Occipital lobe (tissue), 3 donors: ENCODE measurements at places on chromosomes 11 and 22.

- DNase-seq = no peak
These were observed 350.7 kb upstream of the C11orf87 start for GRCh38 chr11:109071262-109071661.

DNA sequence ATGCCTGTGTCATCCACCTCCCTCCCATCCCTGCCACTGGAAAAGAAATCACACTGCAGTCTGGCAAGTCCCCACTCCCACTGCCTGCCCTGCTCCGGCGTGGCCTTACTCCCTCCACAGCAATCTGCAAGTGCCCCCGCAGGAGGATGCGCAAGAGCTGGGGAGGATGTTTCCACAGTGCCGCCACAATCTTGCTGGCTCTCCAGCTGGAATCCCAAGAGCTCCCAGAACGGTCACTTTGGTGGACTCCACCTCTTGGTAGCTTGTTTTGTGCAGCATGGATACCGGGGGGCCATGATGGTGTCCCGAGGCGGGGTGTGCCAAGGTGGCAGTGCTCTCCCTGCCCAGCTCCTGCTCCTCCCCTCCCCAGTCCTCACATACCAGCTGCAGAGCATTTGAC lies 76.3 kb downstream of the MICAL3 start:
- no peak for DNase-seq

DNA sequence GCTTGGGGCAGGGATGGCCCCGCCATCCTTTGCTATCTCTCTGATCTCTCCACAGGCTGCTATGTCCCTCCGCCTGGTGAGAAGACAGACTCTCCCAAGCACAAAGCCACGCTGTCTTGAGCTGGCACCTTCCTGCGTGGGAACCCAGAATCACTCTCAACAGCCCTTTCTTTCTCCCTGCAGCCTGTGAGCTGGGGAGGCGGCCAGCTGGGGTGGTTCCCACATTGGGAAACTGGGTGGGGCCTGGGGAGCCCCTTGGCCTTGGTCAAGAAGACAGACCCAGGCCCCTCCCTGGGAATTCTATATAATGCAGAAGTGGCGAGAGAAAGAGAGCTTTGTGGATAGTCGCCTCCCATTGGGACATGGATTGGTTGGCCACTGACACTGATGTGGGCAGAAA lies 129.0 kb upstream of the TIMP3 start:
- DNase-seq = no peak

GRCh38 chr11:128508770-128509510 lies 78.4 kb downstream of the ETS1 start:
- DNase-seq = no peak

DNA sequence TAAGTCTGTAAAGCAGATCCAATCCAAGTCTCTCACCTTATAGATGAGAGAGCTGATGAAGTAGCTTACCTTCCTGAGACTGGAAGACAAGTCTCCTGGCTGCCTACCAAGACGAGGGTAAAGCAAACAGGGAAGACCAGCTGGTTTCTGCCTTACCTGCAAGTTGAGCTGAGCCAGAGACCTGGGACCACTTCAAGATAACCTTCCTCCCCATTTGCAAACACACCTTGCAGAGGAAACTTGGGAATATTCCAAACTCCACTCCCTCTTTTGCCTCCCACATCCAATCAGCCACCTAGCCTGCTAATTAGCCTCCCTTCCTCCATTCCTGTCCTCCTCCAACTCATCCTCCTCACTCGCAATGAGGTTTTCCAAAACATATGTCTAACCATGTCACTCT lies 23.4 kb upstream of the ROBO3 start:
- DNase-seq = no peak

DNA sequence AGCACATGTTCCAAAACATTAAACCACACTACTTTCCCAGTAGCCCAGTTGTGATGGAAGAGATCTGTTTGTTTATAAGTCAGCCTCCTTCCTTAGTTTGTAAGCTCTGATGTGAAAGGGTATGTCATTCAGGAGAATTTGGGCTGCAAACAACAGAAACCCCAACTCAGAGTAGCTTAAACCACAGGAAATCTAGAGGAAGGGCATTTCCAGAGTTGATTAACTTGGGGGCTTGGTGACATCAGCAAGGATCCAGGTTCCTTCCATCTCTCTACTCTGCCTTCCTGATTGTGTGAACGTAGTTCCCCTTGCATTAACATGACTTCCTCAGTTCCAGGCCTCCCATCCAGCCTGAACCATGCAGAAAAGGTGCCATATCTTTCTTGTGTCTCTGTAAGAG lies 6.5 kb upstream of the FJX1 start:
- DNase-seq = no peak

DNA sequence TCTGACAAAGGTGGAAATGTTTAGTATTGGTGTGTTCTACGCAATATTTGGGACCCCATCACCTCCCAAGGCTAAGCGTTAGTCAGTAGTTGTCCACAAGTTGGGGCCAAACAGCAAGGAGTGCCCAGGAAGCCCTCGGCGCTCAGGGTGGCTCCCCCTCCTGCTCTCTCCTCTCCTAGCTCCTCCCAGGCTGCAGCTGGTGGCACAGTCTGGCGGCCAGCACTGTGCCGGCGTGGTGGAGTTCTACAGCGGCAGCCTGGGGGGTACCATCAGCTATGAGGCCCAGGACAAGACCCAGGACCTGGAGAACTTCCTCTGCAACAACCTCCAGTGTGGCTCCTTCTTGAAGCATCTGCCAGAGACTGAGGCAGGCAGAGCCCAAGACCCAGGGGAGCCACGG lies 16.8 kb downstream of the CD5 start:
- DNase-seq = no peak

DNA sequence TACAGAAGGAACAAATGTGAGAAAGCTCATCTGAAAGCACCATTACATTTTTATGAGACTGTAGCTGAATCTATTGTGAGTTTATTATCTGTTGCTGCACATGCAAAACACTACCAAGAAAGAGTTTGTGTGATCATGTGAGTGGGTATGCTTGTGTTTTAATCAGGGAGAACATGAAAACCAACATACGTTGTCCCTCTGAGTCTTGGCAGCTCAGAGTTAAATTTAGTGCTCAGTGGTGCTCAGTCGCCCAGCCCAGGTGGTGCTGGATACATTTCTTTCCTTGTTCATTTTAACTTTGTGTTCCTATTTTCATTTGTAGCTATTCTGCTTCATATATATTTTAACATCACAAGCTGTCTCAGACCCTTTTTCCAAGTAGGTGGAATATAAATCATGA lies 500.6 kb downstream of the NTM start:
- DNase-seq = no peak

GRCh38 chr22:17922925-17923903 lies 101.1 kb downstream of the MICAL3 start:
- DNase-seq = no peak

- DNase-seq = no peak
These were observed 13.4 kb downstream of the ARHGAP8 start for GRCh38 chr22:44765571-44766285.

- DNase-seq = no peak
These were observed 31.2 kb upstream of the PSMA1 start for GRCh38 chr11:14551380-14551779.

GRCh38 chr11:73969091-73969490 lies 13.6 kb downstream of the UCP2 start:
- DNase-seq = no peak

GRCh38 chr11:69691463-69691862 lies 12.4 kb downstream of the FGF19 start:
- no peak for DNase-seq

DNA sequence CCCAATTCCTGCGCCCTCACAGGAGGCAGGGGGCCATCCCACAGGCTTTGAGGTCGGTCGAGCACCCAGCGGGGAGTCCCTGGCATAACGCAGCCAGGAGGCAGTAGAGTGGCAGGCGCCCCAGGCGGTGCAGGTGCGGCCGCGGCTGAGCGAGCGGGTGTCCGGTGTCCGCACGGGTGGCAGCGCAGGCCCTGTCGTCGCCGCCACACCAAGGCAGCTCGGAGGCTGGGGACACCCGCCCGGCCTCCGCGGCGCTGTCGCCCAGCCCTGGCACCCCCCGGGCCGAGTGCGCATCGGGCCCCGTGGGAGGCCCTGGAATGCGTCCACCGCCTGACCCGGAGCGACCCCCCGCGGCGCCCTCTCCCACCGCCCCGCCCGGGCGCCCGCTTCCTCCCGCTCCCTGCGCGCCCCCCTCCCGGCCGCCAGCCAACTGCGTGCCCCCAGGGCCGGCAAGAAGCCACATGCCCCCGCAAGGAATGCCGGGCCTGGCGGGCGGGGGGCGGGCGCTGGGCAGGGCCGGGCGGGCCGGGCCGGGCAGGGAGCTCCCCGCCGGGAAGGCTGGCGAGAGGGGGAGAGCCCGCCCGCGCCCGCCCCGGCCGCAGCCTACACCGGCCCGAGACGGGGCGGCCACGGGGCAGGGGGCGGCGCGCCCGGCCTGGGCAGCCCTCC lies 33.9 kb downstream of the PRDM11 start:
- DNase-seq = peak; percentile 22

DNA sequence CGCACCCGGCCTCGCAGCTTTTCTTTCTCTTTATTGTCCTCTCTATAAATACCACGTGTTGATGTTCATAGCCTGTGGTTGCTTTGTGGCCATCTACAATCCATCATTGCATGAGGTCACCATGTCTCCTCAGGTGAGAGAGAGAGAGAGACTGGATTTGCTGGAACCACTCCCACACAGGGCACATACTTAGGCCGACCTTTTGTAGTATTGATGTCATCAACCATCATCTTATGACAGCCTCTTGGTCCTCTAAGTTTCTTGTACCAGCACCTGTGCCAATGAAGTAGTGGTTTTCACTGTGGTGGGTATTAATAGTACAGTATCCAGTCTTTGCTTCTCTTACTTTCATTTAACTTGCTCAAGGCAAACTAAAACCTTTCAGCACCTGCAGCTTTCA lies 22.8 kb upstream of the P2RY6 start:
- no peak for DNase-seq

GRCh38 chr11:95138448-95138847 lies 48.8 kb downstream of the ENDOD1 start:
- DNase-seq = no peak

DNA sequence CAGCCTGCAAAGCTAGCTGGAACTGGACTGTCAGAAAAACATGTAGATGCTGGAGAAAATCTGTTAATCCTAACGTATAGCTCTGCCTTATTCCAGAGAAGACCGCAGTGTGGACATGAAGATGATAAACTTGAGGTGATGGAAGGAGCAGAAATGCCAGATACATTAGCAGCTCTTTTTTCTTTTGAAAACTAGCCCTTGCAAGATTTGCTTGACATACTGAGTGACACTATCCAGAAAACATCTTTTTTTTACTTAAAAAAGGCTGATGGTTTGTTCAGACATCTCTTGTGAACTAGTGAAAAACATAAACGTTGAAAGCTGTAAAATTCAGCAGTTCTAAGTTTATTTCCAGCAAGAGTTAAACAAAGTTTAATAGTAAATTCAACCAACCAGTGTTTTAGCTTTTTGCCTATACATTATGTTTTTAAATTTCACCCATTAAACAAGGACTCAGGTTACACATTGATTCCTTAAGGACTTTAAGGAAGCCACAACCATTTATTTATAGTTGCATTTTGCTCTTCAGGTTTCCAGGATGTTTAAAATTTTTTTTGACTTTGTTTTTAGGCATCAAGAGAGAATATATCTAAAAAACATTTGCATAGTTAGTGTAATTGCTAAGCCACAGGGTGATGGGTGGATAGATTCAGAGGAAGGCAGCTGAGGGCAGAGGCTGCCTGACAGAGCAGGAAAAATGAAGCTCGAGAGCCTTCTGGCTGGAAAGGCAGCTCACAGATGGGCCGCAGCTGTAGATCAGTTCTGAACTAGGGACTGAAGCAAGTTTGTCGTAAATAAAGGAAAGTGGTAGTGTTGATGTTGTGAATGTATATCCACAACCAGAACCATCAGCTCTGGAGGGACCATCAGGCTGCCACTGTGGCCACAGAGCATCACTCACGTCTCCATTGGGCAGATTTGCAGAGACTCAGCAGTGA lies 9.5 kb downstream of the SNAP29 start:
- DNase-seq = no peak

GRCh38 chr11:15929371-15929901 lies 426.9 kb downstream of the SOX6 start:
- DNase-seq = no peak

DNA sequence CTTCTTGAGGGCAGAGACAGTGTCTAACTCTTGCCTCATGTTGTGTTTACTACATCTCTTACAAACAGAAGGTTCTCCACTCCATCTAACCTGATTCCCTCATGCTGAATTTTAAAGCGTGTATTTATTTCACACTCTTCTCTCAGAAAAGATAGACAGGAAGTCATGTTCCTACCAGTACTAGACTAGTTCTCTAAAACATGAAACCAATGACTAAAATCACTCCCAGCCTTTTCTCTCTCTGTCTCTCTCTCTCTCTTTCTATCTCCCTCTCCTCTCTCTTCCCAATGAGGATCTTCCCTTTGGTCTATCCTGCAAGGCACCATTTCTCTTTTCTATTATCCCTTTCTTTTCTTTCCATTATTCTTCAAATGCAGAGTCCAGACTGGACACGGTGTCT lies 391.9 kb upstream of the CADM1 start:
- no peak for DNase-seq

DNA sequence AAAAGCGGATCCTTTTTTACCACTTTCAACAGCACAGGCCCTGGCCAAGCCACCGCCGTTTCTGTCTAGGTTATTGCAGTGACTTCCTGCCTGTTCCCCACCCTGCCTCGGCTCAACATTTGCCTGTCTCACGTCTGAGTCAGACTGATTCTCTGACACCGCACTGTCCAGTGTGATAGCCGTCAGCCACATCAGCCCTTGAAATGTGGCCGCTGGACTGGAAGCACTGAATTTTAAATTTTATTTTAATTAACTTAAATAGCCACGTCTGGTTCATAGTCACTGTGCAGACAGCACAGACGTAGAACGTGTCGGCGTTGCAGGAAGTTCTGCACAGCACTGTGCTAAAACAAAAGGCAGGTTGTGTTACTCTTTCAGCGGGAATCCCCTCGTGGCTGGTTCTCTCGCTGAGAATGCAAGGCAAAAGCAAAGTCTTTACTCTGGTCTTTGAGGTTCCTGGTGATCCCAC lies 56.3 kb upstream of the ADSL start:
- DNase-seq = no peak

DNA sequence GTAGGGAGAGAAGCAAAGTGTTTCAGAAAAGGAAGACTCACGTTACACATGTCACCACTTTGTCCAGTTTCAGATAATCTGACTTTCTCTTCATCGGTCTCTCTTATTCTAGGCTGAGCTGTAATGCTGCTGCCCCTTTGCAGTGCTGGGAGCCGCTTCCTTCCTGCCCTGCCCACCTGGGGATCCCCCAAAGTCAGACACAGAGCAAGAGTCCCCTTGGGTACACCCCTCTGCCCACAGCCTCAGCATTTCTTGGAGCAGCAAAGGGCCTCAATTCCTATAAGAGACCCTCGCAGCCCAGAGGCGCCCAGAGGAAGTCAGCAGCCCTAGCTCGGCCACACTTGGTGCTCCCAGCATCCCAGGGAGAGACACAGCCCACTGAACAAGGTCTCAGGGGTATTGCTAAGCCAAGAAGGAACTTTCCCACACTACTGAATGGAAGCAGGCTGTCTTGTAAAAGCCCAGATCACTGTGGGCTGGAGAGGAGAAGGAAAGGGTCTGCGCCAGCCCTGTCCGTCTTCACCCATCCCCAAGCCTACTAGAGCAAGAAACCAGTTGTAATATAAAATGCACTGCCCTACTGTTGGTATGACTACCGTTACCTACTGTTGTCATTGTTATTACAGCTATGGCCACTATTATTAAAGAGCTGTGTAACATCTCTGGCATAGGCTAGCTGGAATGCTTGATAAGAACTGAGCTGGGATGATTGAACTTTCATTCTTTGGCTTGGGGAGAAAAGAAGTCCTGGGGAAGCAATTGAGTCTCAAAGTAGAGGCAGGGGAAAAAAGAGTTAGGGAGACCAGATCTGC lies 31.2 kb upstream of the SMIM35 start:
- no peak for DNase-seq
